Amygdala (tissue), 56 donors: ENCODE measurements at places on chromosomes 11 and 22.

GRCh38 chr11:86804951-86805350, 4.6 kb downstream of the PRSS23 start:
- DNase-seq = no peak

DNA sequence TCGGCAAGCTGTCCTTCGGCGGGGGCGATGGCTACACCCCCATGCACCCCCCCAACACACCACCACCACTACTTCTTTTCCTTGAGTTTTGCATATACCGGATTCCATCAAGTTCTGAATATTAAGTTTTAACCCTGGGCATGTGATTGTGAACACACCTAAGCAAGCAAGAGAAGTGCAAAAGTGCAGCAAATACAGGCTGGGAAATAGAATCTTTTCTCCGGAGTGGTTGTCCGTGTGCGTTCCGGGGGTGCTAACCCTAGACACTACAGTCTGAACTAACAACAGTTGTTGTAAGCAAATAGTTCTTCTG, 574 bp downstream of the PRSS23 start:
- no peak for DNase-seq

- no peak for DNase-seq
These were observed 135.6 kb downstream of the SBF2 start for GRCh38 chr11:10158461-10158860.

DNA sequence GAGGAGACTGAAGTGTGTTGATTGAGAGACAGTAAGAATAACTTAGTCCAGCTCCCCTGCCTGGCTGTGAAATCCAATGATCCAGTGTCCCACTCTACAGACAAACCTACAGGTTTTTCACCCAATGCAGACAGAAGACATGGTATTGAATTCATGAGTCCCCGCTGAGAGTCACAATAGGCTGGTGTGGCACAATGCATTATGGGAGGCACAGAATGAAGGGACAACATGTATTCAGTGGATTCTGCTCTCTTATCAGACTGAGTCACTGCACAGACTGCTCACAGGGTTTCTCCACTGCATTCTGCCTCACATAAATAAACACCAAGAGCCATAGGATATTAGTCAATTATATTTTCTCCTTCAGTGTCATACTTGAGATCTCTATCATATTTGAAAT, 55.2 kb upstream of the TOP3B start:
- DNase-seq = no peak

GRCh38 chr11:125381499-125382044, 114.5 kb downstream of the FEZ1 start:
- no peak for DNase-seq

DNA sequence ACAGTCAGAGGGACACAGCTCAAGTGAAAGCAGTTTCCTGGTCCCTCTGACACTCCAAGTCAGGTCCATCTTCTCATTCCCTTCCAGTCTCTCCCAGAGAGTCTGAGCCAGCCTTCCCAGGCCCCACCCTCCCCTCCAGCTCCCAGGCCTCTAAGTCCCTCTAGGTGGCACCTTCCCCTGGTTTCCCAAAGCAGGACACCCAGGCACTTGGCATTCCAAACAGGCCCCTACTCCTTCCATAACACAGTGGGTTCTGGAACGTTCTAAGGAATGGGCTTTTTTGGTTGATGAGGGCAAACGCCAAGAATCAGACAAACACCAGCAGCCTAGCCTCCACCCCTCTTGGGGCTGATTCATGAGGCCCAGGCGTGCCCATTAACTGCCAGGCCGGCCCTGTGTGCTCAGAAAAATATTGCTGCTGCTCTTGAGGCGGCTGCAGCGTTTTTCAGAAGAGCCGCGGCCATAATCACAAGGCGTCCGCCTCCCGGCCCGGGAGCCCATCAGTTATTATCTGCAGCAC, 418.7 kb downstream of the SOX6 start:
- no peak for DNase-seq

DNA sequence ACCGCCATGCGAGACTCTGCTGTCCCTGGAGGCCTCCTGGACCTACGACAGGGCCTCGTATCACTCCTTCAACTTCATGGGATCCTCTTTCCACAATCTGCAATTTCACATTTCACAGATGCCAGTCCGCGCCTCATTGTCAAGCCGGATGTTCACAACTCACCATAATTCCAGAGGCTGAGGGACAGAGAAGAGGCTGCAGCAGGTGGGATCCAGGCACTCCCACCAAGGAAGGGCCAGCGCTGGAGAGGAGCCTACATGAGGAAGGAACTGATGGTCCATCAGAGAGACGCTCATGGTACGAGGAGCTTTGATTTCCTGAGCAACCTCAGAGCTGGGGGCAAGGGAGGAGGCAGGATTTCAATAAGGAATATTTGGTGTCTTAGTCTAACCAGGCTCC, 495.0 kb downstream of the BRD1 start:
- DNase-seq = no peak

DNA sequence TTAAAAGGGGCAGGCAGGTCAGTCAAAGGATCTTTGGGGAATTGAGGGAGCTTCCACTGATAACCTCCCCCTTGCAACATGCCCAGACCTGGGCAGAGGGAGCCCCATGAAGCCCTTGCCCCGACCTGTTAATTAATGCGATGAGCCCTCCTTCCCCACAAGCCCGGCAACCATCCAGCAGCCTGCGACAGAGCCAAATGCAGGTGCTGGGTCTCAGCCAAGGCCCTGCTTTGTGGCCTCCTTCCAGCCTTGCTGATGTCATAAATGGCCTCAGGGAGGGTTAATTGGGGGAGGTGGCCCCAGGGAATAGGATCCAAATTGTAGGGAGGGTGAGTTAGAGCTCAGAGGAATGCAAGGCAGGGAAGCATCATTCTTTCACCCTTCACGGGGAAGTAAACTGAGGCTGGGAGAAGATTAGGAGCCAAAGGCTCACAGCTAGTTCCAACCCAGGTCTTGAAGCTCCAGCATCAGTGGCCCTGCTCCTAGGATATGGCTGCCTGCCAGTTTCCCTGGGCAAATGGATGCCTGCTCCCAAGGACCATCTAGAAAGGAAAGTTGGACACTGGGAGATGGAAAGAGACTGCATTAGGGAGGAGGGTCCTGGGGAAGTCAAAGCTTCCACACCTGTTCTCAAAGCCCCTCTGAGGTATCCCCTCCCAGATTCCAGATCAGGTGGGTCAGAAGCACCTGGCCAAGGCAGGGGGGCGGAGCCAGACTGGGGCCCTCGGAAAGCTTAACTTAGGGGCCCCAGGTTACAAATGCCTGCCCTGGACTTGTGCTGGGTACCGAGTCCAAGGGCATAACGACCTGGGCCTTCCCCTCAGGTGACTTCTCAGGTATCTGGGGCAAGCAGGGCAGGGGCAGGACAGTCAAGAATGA, 34.1 kb downstream of the LMO1 start:
- no peak for DNase-seq

DNA sequence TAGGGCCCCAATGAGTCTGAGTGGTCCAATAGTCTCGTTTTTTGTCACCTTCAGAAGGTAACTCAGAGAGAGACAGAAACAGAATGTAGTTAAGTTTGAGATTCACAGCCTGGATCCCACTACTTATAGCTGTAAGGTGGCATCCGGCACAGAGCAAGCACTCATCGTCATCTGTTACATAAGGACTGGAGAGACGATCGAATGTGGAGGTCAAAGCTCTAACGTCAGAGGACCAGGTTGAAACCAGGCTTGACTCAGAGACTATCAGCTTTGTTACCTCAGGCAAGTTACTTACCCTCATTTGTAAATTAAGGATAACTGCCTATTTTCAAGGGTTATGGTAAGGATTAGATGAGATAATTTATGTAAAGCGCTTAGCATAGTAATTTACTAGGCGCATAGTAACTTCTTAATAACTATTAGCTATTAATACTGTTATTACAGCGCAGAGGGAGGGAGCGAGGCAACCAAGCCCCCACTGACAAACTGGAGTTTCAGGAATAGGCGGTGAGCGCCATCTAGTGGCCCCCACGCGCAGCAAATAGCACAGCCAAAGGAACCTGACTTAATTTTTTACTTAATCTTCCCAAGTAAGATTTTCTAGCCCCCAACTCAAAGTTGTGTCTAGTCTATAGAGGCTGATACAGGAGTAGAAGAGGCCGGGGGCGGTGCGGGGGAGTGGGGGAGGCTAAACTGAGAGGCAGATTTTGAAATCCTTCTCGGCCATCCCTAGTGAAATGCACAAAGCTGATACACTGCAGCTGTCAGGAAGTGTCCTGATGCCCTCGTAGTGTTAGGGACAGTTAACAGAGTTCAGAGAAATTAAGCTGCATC, 29.0 kb upstream of the API5 start:
- DNase-seq = no peak

GRCh38 chr22:42174062-42174461, 43.5 kb upstream of the CYP2D6 start:
- no peak for DNase-seq

DNA sequence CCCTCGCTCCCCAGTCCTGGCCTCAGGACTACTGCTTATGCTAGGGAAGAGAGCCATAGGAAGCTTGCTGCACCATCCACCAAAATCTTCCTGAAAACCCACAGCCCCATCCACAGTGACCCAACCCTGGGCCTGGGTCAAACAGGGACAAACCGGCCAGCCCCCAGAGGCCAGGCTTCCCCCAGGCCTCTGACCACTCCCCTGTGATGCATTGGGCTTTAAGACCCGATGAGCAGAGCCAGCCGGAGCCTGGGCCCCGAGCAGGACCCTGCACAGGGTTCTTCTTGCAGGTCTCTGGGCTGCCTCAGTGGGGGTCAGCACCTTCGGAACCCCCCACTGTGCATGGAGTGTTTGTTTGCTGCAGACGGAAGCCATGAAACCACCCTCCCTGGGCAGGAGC, 583.7 kb downstream of the BRD1 start:
- DNase-seq = no peak

- no peak for DNase-seq
These were observed 9.6 kb upstream of the KCNQ1OT1 start for GRCh38 chr11:2709429-2709828.

- DNase-seq = no peak
These were observed 670 bp downstream of the SC5D start for GRCh38 chr11:121293288-121293594.

DNA sequence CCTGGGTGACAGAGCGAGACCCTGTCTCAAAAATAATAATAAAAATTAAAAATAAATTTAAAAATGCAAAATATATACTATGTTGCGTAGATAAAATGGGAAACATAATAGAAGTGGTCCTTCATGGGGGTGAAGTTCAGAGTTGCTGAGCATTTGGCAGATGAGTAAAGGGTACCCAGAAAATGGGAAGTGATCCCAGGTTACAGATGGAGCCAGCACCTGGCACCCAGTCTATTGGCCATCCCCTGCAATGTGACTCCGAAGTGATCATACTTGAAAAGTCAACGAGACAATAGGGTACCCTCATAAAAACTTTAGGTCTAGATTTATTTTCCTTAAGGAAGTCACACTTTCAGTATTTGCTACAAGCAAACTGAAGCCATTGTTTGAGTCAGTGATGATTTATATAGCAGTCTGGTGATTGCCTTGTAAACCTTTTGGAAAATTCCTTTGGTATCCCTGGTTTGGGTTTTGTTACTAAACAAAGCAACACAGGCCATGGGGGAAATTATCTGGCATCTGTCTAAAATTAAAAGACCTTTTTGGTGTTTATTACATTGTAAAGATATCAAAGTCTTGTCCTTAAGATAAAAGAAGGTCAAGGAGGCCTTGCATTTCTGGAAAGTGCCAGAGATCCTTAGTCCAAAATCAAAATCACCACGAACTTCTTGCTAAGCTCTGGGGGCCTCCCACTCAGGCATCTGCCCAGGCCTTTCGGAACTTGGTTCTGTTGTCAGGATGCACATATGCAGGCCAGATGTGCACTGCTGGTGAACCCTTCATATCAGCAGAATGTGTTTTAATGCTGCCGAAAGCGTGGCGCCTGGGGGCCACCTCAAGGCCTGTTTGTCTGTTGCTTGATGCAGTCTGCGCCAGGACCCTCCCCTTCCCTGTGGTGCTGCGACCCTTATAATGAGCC, 4.3 kb downstream of the SMARCB1 start:
- no peak for DNase-seq
